Right atrium auricular region (tissue), 2 donors: ENCODE measurements at places on chromosomes 5 and 9. TPM values are rescaled to one million over a fixed set of nuclear protein-coding genes. Genes with fewer than 3 reads are reported as not detected.

DNA sequence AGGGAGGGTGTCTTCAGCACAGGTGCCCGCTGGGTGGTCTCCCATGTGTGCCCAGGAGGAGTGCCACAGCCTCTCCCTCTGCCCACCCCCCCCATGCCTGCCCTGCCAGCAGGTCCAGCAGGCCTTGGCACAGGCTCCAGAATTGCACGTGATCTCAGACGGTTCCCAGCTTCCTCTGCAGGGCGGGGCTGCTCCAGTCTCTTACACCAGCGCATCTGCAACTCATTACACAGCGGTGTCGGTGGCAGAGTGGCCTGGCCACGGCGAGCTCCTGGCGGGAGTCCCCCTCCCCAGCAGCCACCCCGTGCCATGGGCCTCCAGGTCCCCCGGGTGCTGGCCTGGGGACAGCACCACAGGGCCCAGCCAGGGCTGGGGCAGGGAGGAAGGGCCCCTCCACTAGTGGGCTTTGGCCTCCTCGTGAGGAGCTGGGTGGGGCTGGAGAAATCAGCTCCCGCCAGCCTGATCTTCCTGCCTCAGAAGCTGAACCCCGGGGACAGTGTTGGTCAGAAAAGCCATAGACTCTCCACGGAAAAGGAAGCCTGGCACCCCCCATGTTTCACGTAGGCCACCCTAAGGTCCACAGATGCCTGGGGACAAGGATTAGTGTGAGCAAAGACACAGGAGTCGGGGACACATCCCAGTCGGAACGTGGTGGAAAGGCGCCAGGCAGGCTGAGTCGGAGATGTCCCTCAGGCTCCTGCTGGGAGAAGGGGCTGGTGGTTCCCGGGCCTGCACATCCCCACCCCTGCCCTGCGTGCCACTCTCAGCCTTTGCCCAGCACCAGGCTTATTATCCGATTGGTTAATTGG lies 40.2 kb downstream of the RXRA start:
- H3K4me1 ChIP-seq = peaks cover 78% of the 10 kb centered on the region
- H3K4me3 ChIP-seq = peak overlapping the region; percentile 28
- peak overlapping the region; percentile 84 for H3K27ac ChIP-seq
- H3K36me3 ChIP-seq = no peaks in the 10 kb centered on the region

DNA sequence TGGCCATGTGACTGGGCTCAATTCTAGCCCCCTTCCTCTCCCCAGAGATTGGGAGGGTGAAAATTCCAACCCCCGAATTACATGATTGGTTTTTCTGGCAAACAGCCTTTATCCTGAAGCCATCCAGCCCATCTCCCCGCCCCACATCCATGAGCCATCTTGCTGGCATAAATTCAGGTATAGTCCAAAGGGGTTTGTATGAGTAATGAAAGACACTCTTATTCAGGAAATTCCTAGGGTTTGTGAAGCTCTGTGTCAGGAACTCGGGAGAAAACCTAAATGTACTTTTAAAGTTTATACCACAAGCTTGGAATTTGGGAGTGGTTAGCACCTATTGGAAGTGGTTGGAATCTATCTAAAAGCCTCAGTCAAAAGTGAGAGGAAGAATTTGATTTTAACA lies 80.6 kb upstream of the SIMC1 start:
- H3K27me3 ChIP-seq = no peaks in the 10 kb centered on the region
- no peaks in the 10 kb centered on the region for H3K4me1 ChIP-seq
- no peak for DNase-seq
- no peak overlapping the region for H3K27ac ChIP-seq
- H3K36me3 ChIP-seq = no peaks in the 10 kb centered on the region
- H3K4me3 ChIP-seq = no peak overlapping the region

GRCh38 chr9:96564217-96564616 lies 55.4 kb downstream of the CDC14B start:
- H3K4me1 ChIP-seq = no peaks in the 10 kb centered on the region
- H3K27ac ChIP-seq = no peak overlapping the region
- H3K27me3 ChIP-seq = no peaks in the 10 kb centered on the region
- DNase-seq = no peak

GRCh38 chr9:15329539-15330109 lies 22.6 kb upstream of the TTC39B start:
- no peak for DNase-seq
- H3K36me3 ChIP-seq = no peaks in the 10 kb centered on the region
- no peak overlapping the region for H3K27ac ChIP-seq
- H3K27me3 ChIP-seq = no peaks in the 10 kb centered on the region
- no peak overlapping the region for H3K4me3 ChIP-seq

Gene FCN2
- total RNA-seq = not detected

Gene HAVCR2
- total RNA-seq = 3.7 TPM

DNA sequence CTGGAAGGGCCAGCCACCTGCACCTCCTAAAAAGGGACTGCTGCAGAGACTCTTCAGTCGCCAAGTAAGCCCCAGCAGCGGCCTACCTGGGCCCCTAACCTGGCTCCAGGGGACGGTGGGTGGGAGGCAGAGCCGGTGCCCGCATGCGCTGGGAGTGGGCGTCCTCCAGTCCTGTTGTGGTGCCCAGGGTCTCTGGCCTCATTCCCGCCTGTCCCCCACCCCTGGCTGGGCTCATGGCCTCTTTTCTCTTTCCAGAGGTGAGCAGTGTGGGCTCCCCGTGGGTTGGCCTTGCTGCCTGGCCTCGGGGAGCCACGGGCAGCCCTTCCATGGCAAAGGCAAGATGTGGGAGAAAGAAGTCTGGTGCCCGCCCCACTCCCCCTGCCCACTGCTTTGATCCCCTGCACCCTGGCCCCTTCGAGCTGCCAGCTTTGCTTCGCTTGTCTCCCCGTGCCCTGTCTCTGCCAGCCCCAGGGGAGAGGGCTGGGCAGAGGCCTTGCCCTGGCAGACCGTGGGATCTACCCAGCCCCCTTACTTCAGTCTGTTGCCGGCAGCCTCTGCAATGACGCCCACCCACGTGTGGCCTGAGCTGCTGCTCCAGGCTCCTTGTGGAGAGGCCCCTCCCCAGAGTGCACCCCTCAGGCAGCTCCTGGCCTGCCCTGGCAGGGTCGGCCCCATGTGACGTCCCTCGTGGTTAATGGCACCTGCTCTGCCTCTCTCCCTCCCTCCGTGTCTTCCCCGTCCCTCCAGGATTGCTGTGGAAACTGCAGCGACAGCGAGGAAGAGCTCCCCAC lies 5.4 kb upstream of the PRR7 start:
- peaks cover 28% of the 10 kb centered on the region for H3K36me3 ChIP-seq
- no peak for DNase-seq
- H3K4me3 ChIP-seq = no peak overlapping the region
- no peaks in the 10 kb centered on the region for H3K27me3 ChIP-seq
- H3K4me1 ChIP-seq = no peaks in the 10 kb centered on the region

- no peaks in the 10 kb centered on the region for H3K36me3 ChIP-seq
- no peak for DNase-seq
- H3K27me3 ChIP-seq = no peaks in the 10 kb centered on the region
- H3K27ac ChIP-seq = peak overlapping the region; percentile 85
Observed at GRCh38 chr5:159507055-159507454, 176.8 kb upstream of the IL12B start.

DNA sequence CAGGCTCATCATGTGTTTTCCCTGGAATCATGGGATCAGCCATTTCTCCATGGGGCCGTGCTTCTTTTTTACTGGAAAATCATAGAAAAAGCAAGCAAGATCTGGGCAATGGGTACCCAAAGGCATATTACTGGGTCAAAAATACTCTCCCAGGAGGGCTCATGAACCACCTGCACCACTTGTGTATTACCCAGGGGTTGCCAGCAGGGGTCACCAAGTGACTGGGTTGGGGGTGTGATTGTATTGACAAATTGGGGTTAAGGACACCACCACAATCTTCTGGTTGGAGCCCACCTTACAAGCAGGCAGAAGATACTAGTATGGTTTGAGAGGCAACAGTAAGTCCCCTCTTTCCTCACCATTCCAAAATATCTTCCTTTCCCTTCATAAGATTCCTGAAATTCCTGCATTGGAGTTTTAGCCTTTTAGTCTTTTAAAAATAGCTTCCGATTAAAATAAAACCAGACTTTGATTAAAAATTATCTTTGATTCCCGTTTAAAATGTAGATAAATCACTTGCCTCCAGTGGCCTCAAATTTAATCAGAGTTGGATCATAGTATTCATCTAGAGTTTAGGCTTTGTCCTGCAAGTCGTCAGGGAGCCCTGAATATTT lies 603.3 kb downstream of the KIF4B start:
- H3K4me3 ChIP-seq = no peak overlapping the region
- H3K36me3 ChIP-seq = no peaks in the 10 kb centered on the region
- no peak overlapping the region for H3K27ac ChIP-seq
- H3K4me1 ChIP-seq = no peaks in the 10 kb centered on the region
- no peaks in the 10 kb centered on the region for H3K27me3 ChIP-seq

GRCh38 chr5:56278335-56278753 lies 45.2 kb upstream of the ANKRD55 start:
- H3K4me1 ChIP-seq = peaks cover 17% of the 10 kb centered on the region
- no peak for DNase-seq
- no peak overlapping the region for H3K27ac ChIP-seq
- no peak overlapping the region for H3K4me3 ChIP-seq

GRCh38 chr9:89661391-89661949 lies 56.7 kb downstream of the GADD45G start:
- DNase-seq = no peak
- peak overlapping the region; percentile 59 for H3K27ac ChIP-seq
- H3K4me3 ChIP-seq = peak overlapping the region; percentile 26
- no peaks in the 10 kb centered on the region for H3K36me3 ChIP-seq

Gene GCNT1
- total RNA-seq = 1.3 TPM

Gene PCDHA13
- total RNA-seq = 0.39 TPM

DNA sequence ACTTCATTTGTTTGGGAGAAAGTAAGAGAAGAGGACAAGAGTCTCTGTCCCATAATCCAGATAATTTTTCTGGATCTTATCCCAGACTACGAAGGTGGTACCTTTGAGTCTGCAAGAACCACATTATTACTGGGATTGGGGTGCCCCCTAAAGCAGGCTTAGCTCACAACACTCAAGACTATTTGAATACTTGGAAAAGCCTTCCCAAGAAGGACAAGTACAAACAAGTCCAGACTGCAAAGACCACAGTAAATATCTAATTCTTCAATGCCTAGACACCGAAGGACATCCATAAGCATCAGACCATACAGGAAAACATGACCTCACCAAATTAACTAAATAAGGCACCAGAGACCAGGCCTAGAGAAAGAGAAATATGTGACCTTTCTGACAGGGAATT lies 40.2 kb upstream of the TMED7 start:
- no peaks in the 10 kb centered on the region for H3K27me3 ChIP-seq
- no peak overlapping the region for H3K27ac ChIP-seq
- H3K4me1 ChIP-seq = no peaks in the 10 kb centered on the region
- no peak for DNase-seq
- no peaks in the 10 kb centered on the region for H3K36me3 ChIP-seq

DNA sequence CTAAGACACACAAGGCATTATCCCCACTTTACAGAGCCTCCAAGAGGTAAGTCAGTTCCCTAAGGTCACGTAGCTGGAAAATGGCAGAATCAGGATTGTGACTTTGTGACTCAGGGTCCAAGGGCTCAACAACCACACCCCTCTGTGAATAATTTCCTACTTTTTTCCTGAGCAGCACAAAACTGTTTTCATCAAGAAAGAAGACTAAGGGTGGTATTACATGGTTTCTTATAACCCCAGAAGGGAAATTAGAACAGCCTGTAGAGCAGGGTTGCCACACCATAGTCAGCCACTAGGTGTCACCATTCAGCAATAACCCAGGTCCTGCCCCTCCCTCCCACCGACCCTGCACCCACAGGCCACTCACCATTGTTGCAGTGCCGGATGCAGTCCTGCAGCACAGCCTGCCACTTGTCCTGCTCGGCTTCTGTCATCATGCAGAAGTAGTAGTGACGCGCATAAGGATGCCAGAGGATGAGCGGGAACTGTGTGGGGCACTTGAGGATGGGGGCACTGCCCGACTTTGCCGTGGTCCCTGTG lies 72.1 kb downstream of the LRSAM1 start:
- peaks cover 58% of the 10 kb centered on the region for H3K4me1 ChIP-seq
- no peak for DNase-seq
- H3K27ac ChIP-seq = no peak overlapping the region
- H3K36me3 ChIP-seq = peaks cover 46% of the 10 kb centered on the region
- no peak overlapping the region for H3K4me3 ChIP-seq

Gene WDR38
- total RNA-seq = not detected

DNA sequence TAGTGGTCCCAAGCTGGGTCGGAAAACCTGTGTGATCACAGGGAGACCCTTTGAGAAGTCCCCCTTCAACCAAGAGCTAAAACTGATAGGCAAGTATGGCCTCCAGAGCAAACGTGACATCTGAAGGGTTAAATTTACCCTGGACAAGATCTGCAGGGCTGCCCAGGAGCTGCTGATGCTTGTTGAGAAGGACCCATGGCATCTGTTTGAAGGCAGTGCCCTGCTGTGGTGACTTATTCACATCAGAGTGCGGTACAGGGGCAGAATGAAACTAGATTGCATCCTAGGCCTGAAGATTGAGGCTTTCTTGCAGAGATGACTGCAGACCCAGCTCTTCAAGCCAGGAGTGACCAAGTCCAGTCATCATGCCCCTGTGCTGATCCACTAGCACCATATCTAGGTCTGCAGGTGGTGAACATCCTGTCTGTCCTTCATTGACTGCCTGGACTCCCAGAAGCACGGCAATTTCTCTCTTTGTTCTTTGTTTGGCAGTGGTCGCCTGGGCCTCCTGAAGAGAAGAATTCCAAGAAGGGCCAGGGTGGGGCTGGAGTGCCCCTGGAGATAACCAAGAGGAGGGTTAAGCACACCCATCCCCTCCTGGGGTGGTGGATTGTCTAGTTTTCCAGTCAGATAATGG lies 25.7 kb upstream of the CHD1 start:
- DNase-seq = no peak
- no peaks in the 10 kb centered on the region for H3K4me1 ChIP-seq
- H3K4me3 ChIP-seq = no peak overlapping the region
- H3K27ac ChIP-seq = no peak overlapping the region
- no peaks in the 10 kb centered on the region for H3K27me3 ChIP-seq

DNA sequence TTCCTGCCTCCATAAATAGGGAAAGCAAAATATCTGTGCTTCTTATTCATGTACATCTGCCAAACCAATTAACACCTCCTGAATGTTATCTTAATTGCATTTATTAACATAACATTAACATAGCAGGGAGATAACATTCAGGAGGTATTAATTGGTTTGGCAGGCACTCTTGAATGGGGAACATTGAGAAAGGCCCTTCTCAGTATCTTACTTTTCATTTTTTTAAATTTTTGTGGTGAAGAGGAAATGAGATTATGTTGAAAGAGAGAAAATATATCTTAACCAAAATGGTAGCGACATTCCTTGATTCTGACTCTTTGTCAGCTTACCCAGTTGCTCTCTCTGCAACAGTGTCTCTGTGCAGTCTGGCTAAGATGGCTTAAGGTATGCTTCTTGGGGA lies 100.4 kb upstream of the TLE1 start:
- no peaks in the 10 kb centered on the region for H3K27me3 ChIP-seq
- H3K36me3 ChIP-seq = no peaks in the 10 kb centered on the region
- no peak for DNase-seq
- H3K27ac ChIP-seq = no peak overlapping the region
- H3K4me1 ChIP-seq = no peaks in the 10 kb centered on the region

Gene SHOC1
- not detected for total RNA-seq

GRCh38 chr9:116066221-116066620 lies 87.4 kb upstream of the PAPPA start:
- H3K27ac ChIP-seq = no peak overlapping the region
- H3K36me3 ChIP-seq = no peaks in the 10 kb centered on the region
- H3K4me3 ChIP-seq = no peak overlapping the region
- no peaks in the 10 kb centered on the region for H3K27me3 ChIP-seq
- no peaks in the 10 kb centered on the region for H3K4me1 ChIP-seq

Gene PTPN3
- 7.9 TPM for total RNA-seq
